SK-N-DZ (cell line): ENCODE measurements at places on chromosomes 6 and 20.

- peak; percentile 84 for DNase-seq
These were observed 4.2 kb upstream of the PRPH2 start for GRCh38 chr6:42726485-42727086.

DNA sequence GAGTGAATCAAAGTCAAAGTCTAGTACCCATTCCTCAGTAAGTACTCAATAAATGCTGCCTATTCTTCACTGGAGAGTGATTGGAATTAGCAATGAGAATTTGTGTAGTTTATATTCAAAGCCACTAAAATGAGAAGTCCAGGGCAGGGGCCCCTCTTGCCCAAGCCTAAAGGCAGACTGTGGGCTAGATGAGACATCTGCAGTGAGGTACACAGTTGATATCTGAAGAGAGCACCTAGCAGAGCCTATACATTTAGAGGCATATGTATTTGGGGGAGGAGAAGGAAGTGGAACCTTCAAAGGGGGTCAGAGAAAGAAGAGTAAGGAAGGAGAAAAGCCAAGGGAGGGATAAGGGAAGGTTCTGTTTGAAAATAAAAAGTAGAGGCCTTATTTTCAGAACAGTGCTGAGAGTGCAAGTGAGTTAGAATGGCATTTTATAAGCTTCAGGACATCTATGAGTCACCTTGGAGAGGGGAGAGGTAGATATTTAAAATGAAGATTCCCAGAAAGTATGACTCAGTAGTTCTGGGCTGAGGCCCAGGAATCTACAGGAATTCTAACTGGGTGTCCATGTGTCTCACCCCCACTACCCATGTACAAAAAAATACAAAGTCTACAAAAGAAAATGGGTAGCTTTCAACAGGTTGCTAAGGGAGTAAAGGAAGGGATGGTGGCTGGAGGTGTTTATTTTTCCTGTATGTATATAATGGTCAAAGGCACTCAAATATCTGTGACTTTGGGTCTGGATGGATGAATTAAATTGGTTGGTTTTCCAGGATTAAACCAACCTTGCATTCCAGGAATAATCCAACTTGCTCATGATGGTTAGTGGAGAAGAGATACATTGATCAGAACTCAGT, 135.1 kb downstream of the ZFP64 start:
- DNase-seq, result no peak

GRCh38 chr6:13303668-13304017, 24.7 kb downstream of the TBC1D7 start:
- no peak for DNase-seq

DNA sequence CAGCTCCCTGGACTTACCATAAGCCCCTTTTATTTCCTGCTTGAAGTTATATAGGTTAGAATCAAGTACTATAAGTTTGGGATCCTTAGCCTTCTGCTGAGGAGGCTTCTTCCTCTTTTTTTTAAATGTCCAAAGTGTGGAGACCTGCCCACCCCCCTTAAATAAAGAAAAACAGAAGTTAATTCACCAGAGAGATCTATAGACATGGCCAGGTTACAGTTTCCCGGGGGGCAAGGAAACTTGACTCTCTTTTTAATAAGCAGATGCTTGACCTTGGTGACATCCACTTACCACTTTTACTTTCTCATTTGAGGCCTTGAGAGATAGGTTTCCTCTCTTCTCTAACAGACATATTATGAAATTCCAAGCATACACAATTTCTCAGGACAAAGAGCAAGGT, 88.3 kb downstream of the BMP2 start:
- DNase-seq, result no peak

GRCh38 chr6:52135217-52135616, 47.8 kb upstream of the PKHD1 start:
- no peak for DNase-seq

DNA sequence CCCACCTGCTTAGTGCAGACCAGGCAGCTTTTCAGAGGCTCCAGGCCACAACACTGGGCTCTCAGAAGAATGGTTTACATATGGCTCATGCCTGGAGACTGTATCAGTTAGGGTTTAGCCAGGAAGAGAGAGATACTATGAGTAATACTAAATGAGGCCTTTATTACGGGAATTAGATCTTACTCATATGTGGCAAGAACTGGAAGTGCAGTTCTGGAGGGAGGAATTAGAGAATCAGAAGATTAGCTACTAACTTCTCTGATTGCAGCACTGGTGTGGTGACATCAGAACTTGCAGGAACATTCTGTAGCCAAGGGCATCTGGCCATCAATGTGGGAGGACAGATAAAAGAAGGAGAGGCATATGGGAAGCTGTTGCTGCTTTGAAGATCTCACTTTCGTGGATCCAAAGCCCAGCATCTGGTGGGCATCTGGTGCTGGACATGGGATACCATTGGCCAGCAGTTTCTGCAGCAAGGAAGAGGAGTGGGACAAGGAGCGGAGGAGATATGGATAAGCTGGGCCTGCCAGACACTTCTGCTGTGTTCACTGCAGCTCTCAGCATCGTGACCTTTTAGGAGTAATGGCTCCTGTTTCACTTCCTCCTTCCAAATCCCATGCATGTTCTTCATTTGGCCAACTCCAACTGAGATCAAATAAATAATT, 248.5 kb downstream of the BTBD3 start:
- DNase-seq, result no peak

DNA sequence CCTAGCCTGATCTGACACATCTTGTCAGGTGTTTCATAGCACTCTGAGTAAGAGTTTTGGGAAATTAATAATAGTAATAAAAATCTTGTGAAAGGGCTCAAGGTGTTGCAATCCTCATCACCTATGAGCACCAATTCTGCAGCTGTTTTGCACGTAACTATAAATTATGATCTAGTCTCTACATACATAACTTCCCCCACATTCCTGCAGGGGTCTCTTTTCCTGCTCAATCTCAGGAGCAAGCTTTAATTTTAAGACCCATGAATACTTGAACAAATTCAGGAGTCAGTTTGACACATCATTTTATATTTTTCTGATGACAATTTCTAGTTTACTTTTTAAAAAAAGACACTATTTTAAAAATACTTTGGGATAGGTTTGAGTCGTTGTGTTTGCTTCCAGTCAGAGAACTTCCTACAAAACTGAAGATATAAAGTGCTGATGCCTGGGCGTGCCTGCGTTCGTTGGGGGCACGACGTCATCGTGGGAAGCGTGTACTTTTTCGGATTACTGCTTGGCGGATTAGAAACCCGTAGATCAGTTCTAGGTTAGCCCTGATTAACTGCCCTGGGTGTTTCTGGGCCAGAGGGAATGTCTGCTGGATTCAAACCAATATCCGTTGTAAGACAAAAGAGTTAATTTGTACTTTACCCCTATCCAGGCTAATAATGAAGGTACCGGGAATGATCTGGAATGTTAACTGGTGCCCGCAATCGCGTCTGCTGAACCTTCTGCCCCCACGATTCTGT, 1.0 kb upstream of the E2F3 start:
- peak; percentile 50 for DNase-seq

- no peak for DNase-seq
These were observed 516.7 kb downstream of the C6orf118 start for GRCh38 chr6:164792666-164793065.

GRCh38 chr6:75735491-75736186, 13.4 kb upstream of the MYO6 start:
- DNase-seq, result no peak

GRCh38 chr6:139533573-139534471, 159.4 kb upstream of the CITED2 start:
- DNase-seq, result no peak

DNA sequence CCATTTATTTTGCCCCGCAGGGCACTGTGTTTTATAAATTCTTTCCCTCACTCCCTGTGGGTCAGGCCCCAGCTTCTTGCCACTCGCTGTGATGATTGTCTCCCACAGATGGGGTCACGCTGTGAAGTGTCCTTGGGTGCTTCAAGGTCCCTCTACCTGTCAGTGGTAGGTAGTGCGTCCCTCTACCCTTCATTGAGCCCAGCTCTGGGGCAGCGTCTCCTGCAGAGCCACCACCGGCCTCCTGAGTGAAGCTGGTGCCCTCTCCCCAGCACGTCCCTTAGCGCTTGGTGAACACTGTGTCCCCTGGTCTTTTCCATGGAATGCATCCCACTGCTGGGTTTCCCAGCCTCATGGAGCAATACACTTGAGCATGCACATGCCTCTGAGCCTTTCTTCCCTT, 108.2 kb downstream of the NRN1 start:
- DNase-seq, result no peak

DNA sequence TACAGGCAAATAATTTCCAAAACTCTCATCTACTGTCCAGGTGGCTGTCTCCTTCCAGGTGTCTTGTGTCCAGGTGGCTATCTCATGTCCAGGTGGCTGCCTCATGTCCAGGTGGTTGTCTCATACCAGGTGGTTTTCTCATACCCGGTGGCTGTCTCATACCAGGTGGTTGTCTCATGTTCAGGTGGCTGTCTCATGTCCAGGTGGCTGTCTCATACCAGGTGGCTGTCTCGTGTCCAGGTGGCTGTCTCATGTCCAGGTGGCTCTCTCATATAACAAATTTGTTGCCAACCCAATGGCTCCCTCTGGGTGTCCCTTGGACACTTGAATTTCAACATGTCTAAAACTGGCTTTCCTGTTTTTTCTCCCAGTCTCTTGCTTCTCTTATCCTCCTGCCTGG, 14.3 kb upstream of the SLC22A3 start:
- no peak for DNase-seq

DNA sequence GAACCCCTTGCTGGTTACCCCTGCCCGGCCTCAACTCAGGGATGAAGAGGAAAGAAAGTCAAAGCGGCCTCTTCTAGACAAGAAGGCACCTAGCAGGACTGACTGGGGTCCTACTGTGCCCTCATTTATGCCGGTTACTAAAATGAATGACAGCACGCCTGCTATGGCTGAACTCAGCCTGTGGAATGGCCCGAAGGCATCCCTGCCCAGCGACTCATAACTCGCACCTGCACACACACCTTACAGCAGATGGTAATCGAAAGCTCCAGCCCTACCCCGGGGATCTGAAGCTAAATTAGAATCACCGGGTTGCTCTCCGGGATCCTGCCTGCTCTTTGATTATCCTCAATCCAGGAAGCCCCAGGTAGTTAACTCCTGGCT, 747 bp upstream of the TXNDC5 start:
- no peak for DNase-seq
